ENCODE measurements at places on chromosomes 1 and 21.
A peak's percentile ranks its signal among the peaks of the same experiment; 100 is the strongest.

GRCh38 chr1:209667708-209668107, 7.5 kb upstream of the G0S2 start:
- no peak for DNase-seq

GRCh38 chr1:146036241-146036964, 14.9 kb upstream of the HJV start:
- no peak for DNase-seq

- no peak for DNase-seq
These were observed 92.2 kb upstream of the TMPRSS2 start for GRCh38 chr21:41600116-41600515.

- DNase-seq: no peak
These were observed 353.2 kb downstream of the PTBP2 start for GRCh38 chr1:97074771-97075170.

DNA sequence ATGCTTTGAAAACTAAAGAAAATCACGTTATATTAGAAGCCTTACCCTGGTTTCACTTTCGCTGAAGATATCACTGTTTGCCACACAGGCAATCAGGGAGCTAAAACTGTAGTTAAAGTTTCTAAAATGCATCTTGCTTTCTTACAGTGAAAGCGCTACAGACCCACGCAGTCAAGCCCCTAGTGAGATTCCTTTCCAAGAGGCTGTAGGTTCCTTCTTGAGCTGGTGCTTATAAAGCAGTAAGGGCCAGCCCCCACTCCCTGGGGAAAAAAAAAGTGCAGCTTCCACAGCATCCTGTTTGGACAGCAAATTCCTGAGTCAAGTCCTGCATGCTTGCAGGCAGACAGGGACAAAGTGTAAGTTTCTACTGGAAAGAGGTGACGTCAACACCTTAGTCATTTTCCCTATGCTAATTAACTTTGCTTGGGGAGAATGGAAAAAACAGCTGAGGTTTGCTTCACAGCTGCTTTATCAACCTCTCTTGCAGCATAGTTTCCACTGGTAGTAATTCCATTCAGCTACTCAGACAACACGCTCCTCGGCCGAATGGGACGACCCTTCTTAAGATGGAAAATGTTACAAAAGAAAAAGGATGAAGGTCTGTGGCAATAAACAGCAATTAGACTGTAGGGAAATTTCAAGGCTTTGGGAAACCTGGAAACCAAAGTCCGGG, 14.7 kb upstream of the KCNE1 start:
- peak; percentile 22 for DNase-seq

DNA sequence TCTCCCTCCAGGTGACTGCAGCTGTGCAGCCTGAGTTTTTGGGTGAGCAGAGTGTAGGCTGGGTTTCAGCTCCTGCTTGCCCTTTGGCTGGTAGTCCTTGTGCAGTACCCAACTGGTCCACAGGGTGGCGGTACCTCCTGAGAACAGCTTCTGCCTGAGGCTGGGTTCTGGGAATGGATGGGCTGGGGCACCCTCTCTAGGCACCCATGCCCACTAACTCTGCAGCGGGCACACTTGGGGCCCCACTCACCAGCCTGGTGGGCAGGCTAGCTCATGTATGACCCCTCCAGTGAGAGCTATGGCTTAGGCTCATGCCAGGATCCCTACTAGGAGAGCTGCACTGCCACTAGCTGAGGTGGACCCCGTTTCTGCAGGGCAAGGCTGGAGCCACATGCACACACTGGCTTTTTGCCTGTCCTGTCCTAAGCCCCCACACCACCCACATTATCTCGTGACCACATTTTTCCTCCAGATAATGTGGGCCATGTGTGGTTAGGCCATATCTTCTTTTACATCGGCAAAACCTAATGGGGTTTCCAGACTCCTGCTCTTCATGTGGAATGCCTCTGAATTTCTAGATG, 15.5 kb upstream of the GSTM4 start:
- DNase-seq: peak; percentile 64

DNA sequence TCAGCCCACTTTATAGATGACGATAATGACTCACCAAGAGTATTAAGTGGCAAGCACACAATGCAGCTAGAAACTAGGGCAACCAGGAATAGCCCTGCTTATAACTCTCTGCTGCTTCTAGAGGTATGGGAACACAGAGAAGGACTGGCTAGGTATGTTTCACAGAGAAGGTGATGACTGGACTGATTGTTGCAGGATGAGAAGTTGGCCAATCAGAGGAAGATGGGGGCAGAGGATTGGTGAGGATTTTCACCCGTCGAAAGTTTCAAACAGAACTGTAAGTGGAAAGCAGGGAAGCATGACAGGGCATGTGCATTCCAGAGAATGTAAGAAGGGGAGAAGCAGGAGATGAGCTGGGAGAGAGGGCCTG, 222.4 kb upstream of the JUN start:
- no peak for DNase-seq

- DNase-seq: no peak
These were observed 69.4 kb downstream of the C1orf21 start for GRCh38 chr1:184456189-184456588.
